ENCODE measurements at places on chromosomes 2 and 18.

GRCh38 chr2:5093056-5093455 lies 599.1 kb upstream of the SOX11 start:
- peak; percentile 16 for DNase-seq

- DNase-seq: no peak
Measured at GRCh38 chr2:233363744-233364235, 9.5 kb downstream of the DGKD start.

DNA sequence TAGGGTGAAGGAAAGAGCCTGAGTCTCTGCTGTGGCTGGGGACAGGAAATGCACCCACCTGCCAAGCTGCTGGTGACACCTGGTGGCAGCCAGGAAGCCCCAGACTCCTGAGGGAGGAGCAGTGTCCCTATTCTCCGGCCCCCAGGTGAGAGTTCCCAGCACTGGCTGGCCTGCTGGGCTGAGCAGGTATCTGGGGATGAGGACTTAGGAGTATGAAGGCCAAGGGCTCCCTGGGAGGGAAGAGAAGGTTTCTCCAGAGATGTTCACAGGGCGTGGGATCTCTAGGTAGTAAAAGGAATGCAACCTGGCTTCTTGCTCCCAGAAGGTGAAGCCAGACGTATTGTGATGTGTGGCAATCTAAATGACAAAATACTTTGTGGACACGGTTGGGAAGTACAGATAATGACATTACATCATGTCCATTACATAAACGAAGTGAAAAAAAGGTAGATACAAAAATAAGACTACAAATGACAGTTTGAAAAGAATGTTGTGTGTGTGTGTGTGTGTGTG lies 75.8 kb upstream of the SLC1A4 start:
- DNase-seq: no peak

GRCh38 chr2:226673314-226673723 lies 126.3 kb downstream of the IRS1 start:
- DNase-seq: peak; percentile 81

- no peak for DNase-seq
Measured at GRCh38 chr2:222591661-222592060, 64.2 kb downstream of the FARSB start.

DNA sequence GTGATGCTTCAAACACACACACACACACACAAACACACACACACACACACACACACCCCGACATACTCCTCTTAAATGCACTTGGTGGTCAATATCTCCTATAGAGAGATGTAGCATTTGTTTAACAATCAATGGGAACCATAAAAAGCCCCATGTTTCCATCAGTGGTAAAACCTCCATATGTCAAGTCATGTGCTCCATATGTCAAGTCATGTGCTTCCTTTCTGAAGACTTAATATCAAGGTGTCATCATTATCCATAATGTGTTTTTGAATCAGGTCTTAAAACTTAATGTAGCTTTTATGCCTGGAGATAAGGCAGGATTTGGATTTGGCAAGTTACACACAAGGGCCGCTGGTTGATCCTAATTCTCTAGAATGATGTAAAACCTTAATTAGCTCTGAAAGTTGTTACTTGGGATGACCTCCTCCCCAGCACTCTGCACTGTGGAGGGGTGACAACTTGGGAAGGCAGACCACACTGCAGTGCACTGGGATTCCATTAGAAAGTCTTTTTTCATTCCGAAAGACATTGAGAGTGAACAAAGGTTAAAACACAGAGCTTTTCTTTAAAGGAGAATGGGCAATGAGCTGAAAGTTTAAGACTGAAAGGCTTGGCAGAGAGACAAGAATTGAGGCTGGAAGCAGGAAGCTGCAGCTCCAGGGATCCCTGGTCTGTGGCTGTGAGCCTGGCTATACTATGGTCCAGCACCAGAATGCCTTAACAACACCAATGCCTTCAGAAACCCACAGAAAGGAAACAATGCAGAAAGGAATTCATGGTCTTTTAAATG lies 26.4 kb downstream of the ALK start:
- DNase-seq: no peak

DNA sequence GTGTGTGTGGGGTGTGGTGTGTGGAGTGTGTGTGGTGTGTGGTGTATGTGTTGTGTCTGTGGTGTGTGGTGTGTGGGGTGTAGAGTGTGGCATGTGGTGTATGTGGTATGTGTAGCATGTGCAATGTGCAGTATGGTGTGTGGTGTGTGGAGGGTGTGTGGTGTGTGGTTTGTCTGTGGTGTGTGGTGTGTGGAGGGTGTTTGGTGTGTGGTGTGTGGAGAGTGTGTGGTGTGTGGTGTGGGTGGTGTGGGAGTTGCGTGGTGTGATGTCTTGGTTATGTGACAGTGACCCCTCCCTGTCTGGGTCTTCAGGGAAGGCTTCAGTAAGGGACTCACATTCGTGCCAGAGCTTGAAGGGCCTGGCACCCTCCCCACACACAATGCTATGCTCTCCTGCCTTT lies 718.2 kb upstream of the SOX11 start:
- DNase-seq: no peak

DNA sequence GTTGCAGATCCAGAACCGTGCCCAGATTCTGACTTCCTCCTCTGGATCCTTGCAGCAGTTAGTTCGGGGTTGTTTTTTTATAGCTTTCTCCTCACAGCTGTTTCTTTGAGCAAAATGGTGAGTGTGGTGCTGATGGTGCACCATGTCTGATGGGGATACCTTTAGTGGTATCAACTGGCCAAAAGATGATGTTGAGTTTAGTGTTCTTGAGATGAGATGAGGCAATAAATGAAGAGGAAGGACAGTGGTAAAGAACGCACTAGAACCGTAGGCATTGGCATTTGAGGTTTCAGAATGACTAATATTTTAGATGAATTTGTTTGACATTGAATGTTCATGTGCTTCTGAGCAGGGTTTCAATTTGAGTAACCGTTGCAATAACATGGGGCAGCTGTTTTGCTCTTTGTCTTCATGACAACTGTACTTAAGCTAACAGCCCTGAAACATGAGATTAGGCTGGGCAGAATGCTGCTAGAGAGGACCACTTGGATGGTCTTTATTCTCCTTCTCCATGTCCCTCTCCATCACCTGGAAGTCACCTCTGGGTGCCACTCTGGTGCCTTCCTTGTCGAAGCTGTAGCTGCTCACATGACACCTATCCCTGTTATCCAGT lies 3.9 kb downstream of the CTLA4 start:
- DNase-seq: no peak

GRCh38 chr2:238103465-238104225 lies 3.5 kb downstream of the ESPNL start:
- DNase-seq: no peak

DNA sequence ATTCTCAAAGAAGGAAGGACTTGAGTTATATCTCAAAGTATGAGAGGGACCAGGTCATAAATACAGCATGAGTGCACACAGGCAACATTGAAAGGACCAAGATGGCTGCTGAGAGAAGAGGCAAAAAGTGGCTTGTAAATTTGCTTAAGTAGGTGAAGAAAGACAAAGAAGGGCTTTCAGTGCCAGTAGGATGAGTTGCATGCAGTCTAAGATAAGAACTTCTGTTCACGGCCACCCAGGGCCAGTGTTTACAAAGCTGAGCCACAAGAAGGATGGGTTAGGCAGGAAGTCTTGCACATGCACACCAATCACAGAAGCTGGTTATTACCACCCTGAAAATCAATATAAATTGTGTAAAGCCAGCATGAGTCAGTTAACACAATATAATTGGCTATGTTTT lies 3.1 kb upstream of the ABCB11 start:
- no peak for DNase-seq

DNA sequence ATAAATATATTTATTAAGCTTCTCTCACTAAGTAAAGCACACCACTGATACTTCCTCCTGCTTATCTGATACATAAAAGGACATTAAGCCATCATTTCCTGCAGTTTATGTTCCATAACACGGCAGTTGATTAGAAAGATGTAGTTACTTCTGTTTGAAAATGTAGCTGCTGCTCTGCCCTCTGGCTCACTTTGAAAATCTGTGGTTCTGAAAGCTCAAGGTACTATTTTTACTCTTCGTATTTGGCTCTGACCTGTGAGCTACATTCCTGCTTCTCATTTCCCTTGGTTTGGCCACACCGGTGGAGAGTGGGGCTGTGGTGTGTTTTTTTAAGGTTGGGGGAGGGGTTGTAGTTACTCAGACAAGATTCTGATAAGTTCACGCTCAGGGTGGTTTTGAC lies 12.8 kb upstream of the TTN start:
- no peak for DNase-seq

GRCh38 chr2:129733579-129733978 lies 245.9 kb upstream of the RAB6C start:
- DNase-seq: no peak

- peak; percentile 91 for DNase-seq
Measured at GRCh38 chr18:28204154-28204553, 27.2 kb upstream of the CDH2 start.

DNA sequence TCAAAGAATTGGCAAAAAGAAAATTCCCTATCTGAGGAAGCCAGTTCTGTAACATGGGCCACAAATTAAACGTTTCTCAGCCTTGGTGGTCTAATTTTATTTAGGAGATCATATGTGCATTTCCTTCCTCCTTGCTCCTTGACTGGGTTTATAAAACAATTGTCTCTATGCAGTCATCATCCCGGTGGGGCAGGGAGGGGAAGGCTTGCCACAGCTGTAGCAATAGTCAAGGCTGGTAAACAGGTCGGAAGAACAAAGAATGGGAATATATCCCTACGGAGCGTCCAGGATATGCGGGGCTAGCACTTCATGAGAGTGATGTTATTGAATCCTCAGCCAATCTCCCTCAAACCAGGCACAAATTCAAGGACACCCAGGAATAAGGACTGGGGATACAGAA lies 143.8 kb downstream of the RNF152 start:
- no peak for DNase-seq

DNA sequence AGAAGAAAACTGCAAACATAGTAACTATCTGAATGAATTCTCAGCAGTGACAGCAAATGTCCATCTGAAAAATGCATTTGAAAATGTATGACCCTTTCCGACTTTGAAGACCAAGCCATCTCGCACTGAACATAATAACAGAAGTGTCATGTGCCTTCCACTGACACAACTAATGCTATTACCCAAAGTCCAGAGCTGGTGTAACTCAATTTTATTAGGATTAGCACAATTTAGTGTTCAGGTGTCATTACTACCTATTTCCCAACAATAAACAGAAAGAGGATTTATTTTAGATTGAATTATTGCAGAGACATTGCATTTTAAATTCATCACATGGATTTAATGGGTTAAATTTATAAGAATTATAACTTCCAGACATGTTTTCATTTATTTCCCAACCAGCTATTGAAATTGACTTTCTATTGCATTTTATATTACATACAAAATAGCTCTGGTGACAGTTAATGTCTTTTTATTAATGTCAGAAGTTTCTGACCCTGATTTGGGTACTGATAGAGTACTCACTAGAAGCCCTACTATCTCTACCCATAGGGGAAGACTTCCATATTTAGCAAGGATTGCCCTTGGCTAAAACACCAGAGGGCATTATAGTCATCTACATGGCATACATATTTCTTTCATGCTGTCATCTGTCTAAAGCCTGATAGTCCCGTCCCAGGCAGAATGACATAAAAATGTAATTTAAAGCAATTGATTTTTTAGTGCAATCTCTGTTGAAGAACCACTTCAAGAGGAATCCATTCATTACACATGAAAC lies 7.0 kb upstream of the STK39 start:
- DNase-seq: peak; percentile 85

GRCh38 chr18:34738175-34738894 lies 28.2 kb downstream of the DTNA start:
- DNase-seq: peak; percentile 31

DNA sequence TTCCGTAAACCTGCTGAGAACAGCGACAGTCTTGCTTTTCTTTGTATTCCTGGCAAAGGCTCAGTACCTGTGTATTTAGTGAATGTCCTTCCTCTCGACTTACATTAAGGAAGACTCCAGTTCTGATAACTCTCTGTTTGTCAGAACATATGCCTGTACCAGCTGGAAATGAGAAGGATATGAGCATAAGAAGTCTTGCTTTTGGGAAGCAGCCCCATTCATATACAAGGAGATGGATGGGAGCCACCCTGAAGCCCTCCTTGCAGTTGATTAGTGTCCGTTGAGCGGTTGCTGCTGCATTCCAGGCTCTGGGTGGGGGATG lies 59.8 kb downstream of the SH3BP4 start:
- peak; percentile 37 for DNase-seq

DNA sequence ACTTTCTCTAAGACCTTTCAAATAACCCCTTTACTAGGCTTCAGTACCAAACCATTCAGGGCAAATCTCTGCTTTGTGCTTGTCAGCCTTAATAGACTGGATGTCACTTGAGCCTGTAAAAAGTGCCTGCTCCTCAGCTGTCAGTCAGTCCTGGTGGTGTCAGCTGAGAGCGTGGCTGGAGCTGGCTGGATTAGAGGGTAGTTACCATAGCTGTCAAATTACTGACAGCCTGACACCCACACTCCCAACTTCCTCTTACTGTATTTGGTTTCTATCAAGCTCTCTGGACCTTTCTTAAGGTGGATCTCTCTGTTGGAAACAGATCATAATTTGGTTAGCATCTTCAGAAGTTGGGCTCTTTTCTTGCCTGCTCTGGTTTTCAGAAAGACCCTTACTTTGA lies 371.4 kb upstream of the ATP5MC3 start:
- no peak for DNase-seq

- peak; percentile 88 for DNase-seq
Measured at GRCh38 chr2:128425731-128426620, 107.3 kb upstream of the HS6ST1 start.

- no peak for DNase-seq
Measured at GRCh38 chr2:177705511-177706173, 313.1 kb downstream of the AGPS start.

GRCh38 chr2:134120406-134120732 lies 133.5 kb upstream of the MGAT5 start:
- no peak for DNase-seq

DNA sequence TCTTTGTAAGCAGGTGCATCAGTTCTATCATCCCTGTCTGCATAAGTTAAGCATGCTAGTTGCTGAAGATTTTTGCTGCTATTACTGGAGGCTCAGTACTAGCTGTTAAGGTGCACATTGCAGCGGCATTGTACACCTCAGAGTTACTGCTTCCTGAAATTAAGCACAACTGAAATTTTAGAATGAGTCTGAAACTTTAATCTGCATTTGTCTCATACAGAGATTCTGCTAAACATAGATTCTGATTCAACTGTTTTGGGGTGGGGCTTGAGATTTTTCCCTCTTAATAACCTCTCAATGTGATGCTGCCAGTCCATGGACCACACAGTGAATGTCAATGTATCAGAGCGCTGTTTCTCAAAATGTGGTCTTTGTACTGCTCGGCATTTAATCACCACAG lies 585.7 kb upstream of the GCFC2 start:
- DNase-seq: no peak

- DNase-seq: no peak
Measured at GRCh38 chr2:232787806-232788205, 11.4 kb upstream of the KCNJ13 start.

DNA sequence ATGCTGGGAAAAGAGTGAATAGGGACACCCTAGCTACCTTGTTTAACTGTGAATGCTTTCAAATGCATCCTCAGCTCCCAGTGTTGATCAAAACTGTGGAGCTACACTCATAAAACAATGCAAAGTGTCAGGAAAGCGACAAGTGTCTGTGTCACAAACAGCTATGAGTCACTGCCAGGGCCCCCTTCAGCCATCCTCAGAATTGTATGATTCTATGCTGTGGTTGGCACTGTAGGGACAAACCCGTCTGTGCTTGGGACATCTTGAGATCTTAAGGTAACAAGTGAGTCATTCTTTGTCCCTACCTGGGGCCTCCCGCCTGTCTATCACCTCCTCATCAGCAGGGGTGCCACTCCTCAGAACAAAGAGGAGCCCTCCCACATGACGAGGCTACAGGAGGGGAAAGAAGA lies 42.4 kb downstream of the KLF7 start:
- DNase-seq: no peak

- no peak for DNase-seq
Measured at GRCh38 chr2:60855989-60856669, 25.2 kb upstream of the REL start.

Measured in fibroblast of skin of back (primary cell).